GM12865 (cell line): ENCODE measurements at places on chromosomes 12 and 14.

DNA sequence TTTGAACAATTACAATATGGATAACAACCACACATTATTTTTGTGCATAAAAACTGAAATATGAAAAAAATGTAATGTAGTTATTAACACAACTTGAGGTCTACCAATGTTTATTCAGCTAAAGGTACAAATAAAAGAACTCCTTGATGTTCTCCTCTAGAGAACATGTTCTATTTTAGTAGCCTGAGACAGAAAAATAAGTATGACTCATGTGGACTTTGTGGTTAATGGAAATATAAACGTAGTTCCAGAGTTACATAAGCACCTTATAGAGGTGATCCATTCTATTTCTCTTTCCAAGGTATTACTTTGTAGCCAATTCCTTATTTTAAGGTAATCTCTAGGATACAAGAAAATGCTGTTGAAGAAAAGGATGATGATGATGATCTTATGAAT lies 25.7 kb downstream of the ALKBH1 start:
- DNase-seq = no peak

DNA sequence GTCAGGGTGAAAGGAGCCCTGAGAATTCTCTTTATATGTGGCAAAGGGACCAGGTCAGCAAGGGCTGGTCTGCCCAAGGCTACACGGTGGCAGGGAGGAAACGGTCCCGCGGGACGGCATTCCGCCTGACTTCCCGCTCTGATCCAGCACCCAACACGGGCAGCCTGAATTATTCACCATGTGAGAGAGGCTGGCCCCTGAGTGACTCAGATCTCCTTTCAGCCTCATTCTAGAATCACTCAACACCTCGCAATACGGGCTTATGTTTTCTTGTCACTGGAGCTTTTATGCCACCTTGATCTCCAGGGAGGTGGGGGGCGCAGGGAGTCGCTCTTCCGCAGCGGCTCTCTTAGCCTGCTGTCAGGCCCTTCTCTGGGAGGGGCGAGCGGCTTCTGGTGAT lies 8.5 kb downstream of the LRTM2 start:
- DNase-seq = no peak

- DNase-seq = no peak
Observed at GRCh38 chr12:87784350-87784749, 244.9 kb downstream of the C12orf50 start.

DNA sequence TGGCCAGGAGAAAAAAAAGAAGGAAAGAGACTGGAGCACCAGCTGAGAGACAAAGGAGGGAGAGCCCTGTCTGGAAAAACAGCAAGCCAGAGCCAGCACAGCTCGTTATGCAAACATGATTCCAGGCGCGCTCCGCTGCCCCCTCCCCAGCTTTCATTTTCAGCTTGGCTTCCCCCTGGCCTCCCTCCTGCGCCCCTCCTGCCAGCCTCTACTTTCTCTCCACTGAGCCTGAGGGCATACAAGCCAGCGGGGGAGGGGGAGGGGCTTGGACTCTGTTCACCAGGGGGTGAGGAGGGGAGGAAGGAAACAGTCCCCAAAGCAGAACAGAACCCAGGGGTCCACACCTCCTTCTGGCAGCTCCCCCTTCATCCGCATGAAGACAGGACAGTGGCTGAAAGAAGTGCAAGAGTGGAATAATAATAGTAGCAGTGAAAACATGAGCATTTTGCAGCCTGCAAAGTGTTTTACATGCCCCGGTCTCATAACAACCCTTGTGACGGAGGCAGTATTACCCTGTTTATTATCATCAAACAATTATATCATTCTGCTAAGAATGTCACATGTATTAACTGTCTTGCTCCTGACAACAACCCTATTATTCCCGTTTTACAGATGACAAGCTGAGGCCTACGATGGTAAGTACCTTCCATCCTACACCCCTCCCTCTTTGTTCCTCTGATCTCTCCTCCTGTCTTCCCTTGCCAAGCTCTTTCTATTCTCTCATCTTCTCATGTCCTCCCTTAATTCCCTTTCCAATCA lies 24.2 kb downstream of the SMUG1 start:
- no peak for DNase-seq

DNA sequence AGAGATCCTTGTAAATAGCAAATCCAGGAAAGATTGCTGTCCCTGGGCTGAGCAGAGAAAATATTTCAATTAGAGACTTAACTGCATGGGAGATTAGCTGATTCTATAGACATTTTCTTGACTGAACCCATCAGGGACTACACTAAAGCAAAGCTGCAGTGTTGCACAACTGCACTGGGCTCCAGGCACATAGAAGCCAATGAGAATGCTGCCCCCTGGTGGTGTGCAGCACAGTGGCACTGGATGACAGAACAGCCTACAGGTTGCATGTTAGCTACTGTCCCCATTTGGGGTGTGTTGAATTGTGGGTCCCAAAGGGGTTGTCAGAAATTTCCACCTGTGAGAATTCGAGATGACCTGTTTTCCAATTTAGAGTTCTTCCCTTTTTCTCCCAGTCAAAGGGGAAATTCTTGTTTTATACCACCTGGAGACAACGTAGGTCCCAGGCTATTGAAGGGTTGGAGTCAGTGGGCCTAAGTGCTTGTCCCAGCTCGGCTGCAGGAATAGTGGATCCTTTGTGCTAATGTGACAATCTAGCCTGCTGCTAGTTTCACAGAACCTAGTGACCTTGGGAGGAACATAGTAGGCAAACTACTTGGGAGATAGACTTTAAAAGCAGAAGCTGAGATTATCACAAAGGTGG lies 114.7 kb downstream of the SLC8A3 start:
- peak; percentile 78 for DNase-seq

DNA sequence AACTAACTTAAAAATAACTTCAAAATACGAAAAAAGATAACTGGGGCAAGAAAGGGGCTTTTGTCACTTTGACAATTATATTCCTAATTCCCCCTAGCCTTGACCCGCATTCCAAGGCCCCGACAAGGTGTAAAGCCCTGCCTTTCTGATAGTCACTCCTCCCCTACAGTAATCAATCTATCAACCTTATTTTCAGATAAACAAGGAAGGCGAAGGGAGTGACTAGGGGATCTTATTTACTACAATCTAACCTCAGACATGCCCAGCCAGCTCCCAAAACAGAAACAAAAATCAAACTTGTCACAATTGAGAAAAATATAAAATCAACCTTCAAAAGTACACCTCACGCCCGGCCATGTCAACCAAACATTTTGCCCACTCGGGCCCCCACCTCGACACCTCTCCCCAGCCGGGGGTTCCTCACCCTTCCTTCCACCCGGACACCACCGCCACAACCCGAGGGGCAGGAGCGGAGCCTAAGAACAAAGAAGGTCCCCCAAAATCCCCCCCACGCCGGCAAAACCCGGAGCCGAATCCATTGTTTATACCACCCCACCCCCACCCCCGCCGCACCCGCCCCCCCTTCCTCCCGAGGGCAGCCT lies 562 bp downstream of the ZFYVE1 start:
- DNase-seq = no peak

DNA sequence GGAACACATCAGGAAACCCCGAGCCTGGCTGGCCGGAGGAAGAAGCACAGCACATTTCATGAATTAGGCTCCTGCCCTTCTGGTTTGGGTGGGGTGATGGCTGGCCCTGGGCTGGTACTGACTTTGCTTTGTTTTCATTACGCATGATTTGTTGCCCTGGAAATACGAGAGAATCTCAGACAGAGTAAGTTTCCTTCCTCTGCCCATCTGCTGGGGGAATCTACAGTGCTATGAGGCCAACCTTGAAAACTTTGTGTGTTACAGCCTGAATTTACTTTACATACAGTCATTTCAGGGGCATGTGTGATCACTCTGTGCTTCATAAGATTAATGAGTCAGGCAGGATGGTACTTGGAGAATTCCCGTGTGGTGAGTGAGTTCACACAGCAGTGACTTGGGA lies 20.5 kb upstream of the SLC5A8 start:
- no peak for DNase-seq
